ENCODE measurements at places on chromosomes 5 and 9. TPM values are rescaled to one million over a fixed set of nuclear protein-coding genes. Genes with fewer than 3 reads are reported as not detected.

- no peaks in the 10 kb centered on the region for H3K27me3 ChIP-seq
- no peaks in the 10 kb centered on the region for H3K36me3 ChIP-seq
- no peak overlapping the region for H3K27ac ChIP-seq
- DNase-seq: no peak
- no peaks in the 10 kb centered on the region for H3K4me1 ChIP-seq
- H3K4me3 ChIP-seq: no peak overlapping the region
These were observed 89.1 kb downstream of the SLC24A2 start for GRCh38 chr9:19699756-19700155.

GRCh38 chr9:70113403-70114022, 69.9 kb downstream of the MAMDC2 start:
- no peak overlapping the region for H3K27ac ChIP-seq
- H3K27me3 ChIP-seq: no peaks in the 10 kb centered on the region
- H3K4me1 ChIP-seq: no peaks in the 10 kb centered on the region

GRCh38 chr5:158049459-158049858, 190.5 kb upstream of the CLINT1 start:
- no peaks in the 10 kb centered on the region for H3K27me3 ChIP-seq
- no peaks in the 10 kb centered on the region for H3K4me1 ChIP-seq
- H3K36me3 ChIP-seq: no peaks in the 10 kb centered on the region
- H3K4me3 ChIP-seq: no peak overlapping the region

Gene PFN3
- not detected for total RNA-seq

- peaks cover 12% of the 10 kb centered on the region for H3K4me1 ChIP-seq
- H3K36me3 ChIP-seq: peaks cover 15% of the 10 kb centered on the region
- no peak for DNase-seq
- H3K27me3 ChIP-seq: no peaks in the 10 kb centered on the region
These were observed 9.1 kb downstream of the UBAC1 start for GRCh38 chr9:135951889-135952663.

DNA sequence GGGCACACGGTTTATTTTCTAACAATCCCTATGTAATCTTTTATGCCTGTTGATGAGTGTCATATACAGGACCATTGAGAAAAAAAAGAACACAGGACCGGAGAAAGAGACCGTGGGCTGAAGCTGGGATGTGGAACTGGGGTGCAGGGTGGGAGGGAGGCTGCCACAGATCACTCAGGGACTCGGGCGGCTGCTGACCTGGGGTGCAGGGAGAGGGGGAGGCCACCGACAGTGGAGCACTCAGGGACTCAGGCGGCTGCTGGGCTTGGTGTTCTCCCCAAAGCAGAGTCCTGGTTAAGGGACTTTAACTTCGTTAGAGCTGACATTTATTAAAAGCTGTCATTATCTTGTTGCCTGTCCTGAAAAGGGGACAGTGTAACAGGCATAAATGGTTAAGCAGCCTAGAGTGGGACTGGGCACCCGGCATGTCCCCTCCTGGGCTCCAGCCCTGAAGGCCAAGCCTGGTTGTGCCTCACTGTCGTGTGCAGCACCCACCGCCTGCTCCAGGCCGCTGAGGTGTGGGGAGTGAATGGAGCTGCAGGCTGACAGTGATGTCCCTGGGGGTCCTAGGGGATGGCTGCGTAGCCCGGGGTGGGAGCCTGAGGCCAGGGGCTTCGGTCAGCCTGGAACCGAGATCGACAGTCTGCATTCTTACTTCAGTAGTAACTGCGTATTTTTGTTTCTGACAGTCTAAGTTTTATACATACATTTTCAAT, 14.0 kb downstream of the NDUFS6 start:
- H3K4me3 ChIP-seq: no peak overlapping the region
- no peak overlapping the region for H3K27ac ChIP-seq
- H3K4me1 ChIP-seq: no peaks in the 10 kb centered on the region
- peaks cover 11% of the 10 kb centered on the region for H3K36me3 ChIP-seq

GRCh38 chr5:116765441-116765840, 190.8 kb upstream of the SEMA6A start:
- H3K27me3 ChIP-seq: no peaks in the 10 kb centered on the region
- no peaks in the 10 kb centered on the region for H3K36me3 ChIP-seq

Gene ZER1
- 60.5 TPM for total RNA-seq

DNA sequence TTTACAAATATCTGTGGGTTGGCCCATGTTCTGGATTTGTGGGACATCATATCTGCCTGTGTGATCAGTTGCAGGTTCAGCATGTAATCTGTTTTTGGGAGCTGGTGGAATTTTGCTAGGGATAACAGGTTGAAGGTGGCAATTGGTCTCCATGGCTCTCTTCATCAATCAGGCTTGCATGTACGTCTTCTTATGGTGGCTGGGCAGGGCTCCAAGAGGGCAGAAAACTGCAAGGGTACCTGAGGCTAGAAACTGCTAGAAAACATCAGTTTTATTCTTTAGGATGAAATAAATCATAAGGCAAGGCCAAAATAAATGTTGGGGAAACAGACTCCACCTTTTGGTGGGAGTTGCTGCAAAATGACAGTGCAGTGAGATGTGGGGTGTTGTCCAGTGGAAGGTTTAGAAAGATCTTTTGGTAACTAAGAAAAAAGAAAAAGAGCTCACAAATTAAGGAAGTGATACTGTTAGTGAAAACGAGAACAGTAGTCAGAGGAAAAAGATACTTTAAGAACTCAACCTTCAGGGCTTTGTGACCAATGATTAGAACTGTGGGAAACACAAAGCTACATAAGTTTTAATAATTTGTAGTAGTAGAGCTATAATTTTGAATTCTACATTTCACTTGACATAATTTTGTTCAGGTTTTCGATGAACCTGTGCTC, 300.7 kb upstream of the IZUMO3 start:
- H3K4me3 ChIP-seq: no peak overlapping the region
- H3K27me3 ChIP-seq: no peaks in the 10 kb centered on the region
- no peak overlapping the region for H3K27ac ChIP-seq
- no peaks in the 10 kb centered on the region for H3K4me1 ChIP-seq

Gene CD14
- total RNA-seq: 54.6 TPM

DNA sequence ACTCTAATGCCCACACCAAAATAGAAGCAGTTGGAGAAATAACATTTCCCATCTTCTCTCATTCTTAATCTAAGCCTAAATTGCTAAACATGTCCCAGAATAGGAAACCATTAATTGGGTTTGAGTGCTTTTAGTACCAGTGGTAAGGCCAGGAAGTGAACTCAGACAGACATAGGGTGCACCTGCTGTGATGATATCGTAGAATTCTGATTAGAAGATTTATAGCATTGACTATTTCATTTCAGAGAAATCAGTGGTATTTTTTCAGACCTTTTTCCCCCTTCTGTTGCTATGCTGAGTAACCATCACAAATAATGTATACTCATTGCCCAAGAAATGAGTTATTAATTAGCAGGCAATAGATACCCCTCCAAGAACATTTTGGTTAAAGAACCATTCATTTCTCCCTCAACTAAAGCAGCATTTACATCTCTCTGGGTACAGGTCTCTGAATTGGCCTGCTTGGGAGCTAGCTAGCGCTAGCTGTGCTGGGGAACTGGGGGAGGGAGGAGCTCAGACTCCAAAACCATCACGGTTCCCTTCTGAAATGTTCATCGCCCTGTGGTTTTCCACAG, 7.3 kb downstream of the GLRX start:
- no peak overlapping the region for H3K4me3 ChIP-seq
- DNase-seq: no peak
- H3K27ac ChIP-seq: no peak overlapping the region
- H3K36me3 ChIP-seq: peaks cover 20% of the 10 kb centered on the region
- no peaks in the 10 kb centered on the region for H3K4me1 ChIP-seq

- H3K27me3 ChIP-seq: no peaks in the 10 kb centered on the region
- no peak for DNase-seq
- H3K4me1 ChIP-seq: no peaks in the 10 kb centered on the region
- no peak overlapping the region for H3K27ac ChIP-seq
- H3K4me3 ChIP-seq: no peak overlapping the region
These were observed 309.9 kb downstream of the MAT2B start for GRCh38 chr5:163815240-163815791.

Gene OTP
- total RNA-seq: not detected

GRCh38 chr9:129026442-129027223, 1.5 kb downstream of the SH3GLB2 start:
- H3K4me3 ChIP-seq: peak overlapping the region; percentile 90
- peaks cover 16% of the 10 kb centered on the region for H3K4me1 ChIP-seq
- DNase-seq: no peak
- no peaks in the 10 kb centered on the region for H3K36me3 ChIP-seq
- H3K27me3 ChIP-seq: no peaks in the 10 kb centered on the region
- peak overlapping the region; percentile 92 for H3K27ac ChIP-seq

DNA sequence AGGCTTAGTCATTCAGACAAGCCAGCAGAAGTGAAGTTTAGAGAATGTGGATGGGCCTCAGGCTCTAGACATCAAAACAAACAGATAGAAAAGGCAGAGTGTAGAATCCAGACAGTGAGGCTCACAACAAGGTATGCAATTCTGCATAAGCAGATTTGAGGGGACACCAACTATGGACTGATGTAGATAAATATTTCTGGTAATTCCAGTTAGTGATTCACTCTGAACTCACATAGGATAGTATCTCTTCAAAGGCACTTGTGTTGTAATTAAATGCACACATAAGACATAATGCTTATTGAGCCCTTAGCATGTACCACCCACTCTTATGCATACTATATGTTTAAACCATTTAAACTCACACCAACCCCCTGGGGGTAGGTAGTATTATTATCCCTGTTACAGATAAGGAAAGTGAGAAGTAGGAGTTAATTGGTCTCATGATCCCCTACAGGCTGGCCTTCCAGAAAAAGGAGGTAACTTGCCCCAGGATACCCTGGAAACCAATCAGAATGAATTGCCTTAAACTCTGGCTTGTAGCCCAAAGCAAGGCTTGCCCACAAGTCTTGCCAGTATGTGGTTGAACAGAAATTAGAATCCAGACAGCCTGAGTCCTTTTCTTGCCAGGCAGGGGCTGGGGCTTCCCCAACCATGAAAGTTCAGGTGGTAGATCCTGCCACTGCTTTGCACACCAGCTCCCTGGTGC, 39.5 kb upstream of the HSPB3 start:
- DNase-seq: no peak
- H3K27ac ChIP-seq: no peak overlapping the region
- H3K36me3 ChIP-seq: no peaks in the 10 kb centered on the region
- no peak overlapping the region for H3K4me3 ChIP-seq
- H3K4me1 ChIP-seq: no peaks in the 10 kb centered on the region

- H3K4me3 ChIP-seq: no peak overlapping the region
- no peak for DNase-seq
- H3K36me3 ChIP-seq: no peaks in the 10 kb centered on the region
- H3K27me3 ChIP-seq: no peaks in the 10 kb centered on the region
- no peak overlapping the region for H3K27ac ChIP-seq
These were observed 37.1 kb upstream of the PRUNE2 start for GRCh38 chr9:76943054-76943453.

Gene IFNA13
- total RNA-seq: not detected

Gene OR1J4
- total RNA-seq: not detected

GRCh38 chr5:167049043-167049663, 1242.3 kb upstream of the WWC1 start:
- no peak overlapping the region for H3K27ac ChIP-seq
- peak; percentile 19 for DNase-seq
- H3K4me1 ChIP-seq: no peaks in the 10 kb centered on the region
- H3K36me3 ChIP-seq: no peaks in the 10 kb centered on the region

GRCh38 chr5:31218978-31219377, 25.5 kb downstream of the CDH6 start:
- no peak for DNase-seq
- no peaks in the 10 kb centered on the region for H3K27me3 ChIP-seq
- H3K4me1 ChIP-seq: no peaks in the 10 kb centered on the region
- H3K36me3 ChIP-seq: no peaks in the 10 kb centered on the region
- peak overlapping the region; percentile 9 for H3K27ac ChIP-seq
- H3K4me3 ChIP-seq: no peak overlapping the region

GRCh38 chr9:133813749-133814585, 75.8 kb upstream of the SARDH start:
- no peaks in the 10 kb centered on the region for H3K27me3 ChIP-seq
- H3K4me3 ChIP-seq: no peak overlapping the region
- DNase-seq: no peak
- H3K27ac ChIP-seq: no peak overlapping the region
- peaks cover under 1% of the 10 kb centered on the region for H3K36me3 ChIP-seq

DNA sequence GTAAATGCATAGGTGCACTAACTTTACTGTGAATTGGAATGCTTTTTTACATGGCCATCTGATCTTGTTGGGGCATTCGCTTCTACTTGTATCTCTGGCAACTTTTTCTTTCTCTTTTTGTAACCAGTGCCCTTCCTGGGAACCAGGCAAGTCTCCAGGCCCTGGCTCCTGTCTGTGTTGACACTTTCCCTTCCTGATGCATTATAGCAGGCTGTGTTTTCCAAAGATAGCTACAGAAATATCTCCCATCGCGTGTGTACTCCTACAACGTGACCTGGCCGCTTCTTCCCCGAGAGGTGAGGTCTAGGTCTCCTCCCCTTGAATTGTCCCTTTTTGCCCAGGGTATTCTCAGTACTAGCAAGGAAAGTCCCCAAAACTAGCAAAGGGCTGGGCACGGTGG, 81.1 kb upstream of the SPIN1 start:
- no peaks in the 10 kb centered on the region for H3K27me3 ChIP-seq
- H3K4me3 ChIP-seq: no peak overlapping the region
- H3K4me1 ChIP-seq: no peaks in the 10 kb centered on the region
- no peak for DNase-seq
- H3K36me3 ChIP-seq: no peaks in the 10 kb centered on the region

DNA sequence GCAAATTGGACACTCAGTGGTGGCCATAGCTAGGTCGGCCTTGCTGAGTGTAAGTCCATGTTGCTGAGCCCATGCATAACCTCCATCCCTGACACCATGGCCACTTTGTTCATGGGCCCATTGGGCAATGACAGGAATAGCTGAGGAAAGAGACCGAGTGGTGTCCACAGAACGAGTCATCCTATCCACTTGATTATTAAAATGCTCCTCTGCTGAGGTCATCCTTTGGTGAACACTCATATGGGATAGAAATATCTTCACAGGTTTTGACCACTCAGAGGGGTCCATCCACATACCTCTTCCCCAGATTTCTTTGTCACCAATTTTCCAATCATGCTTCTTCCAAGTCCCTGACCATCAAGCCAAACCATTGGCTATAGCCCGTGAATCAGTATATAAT, 63.6 kb downstream of the PPIC start:
- H3K36me3 ChIP-seq: no peaks in the 10 kb centered on the region
- no peaks in the 10 kb centered on the region for H3K27me3 ChIP-seq
- H3K27ac ChIP-seq: no peak overlapping the region
- no peak for DNase-seq
- H3K4me1 ChIP-seq: no peaks in the 10 kb centered on the region

Gene DMRT3
- total RNA-seq: 0.42 TPM

- peaks cover 3% of the 10 kb centered on the region for H3K36me3 ChIP-seq
- H3K27me3 ChIP-seq: no peaks in the 10 kb centered on the region
- DNase-seq: no peak
- no peak overlapping the region for H3K27ac ChIP-seq
- peaks cover under 1% of the 10 kb centered on the region for H3K4me1 ChIP-seq
These were observed 98.7 kb downstream of the RAPGEF6 start for GRCh38 chr5:131536211-131536826.

Gene MLLT3
- total RNA-seq: 15.1 TPM

DNA sequence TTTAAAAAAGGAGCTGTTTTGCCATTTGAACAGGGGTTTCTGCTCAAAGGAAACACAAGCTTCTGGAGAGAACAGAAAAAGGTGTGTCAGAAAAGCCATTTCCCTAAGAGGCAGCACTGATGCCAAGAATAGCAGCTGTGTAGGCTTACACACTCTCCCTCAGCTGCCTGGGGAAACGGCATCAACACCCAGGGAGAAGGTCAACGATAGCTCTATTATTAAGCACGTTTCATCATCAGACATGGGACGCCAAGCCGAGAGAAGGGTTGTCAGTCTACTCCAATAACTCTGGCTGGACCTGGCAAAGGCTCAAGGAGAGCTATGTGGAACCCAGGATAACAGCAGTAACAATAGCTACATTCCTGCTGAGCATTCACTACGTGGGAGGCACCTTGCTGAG, 314.2 kb downstream of the CDK5RAP2 start:
- H3K27ac ChIP-seq: no peak overlapping the region
- H3K27me3 ChIP-seq: no peaks in the 10 kb centered on the region
- no peaks in the 10 kb centered on the region for H3K36me3 ChIP-seq
- DNase-seq: no peak
- H3K4me1 ChIP-seq: no peaks in the 10 kb centered on the region

Gene PRDM12
- not detected for total RNA-seq

All from tibial nerve (tissue), 4 donors.